ENCODE measurements at places on chromosomes 5 and 9. TPM values are rescaled to one million over a fixed set of nuclear protein-coding genes. Genes with fewer than 3 reads are reported as not detected.

Gene JAKMIP2
- total RNA-seq, result 56.3 TPM

Gene TAL2
- 13.5 TPM for total RNA-seq

Gene MSMP
- total RNA-seq, result 0.41 TPM

DNA sequence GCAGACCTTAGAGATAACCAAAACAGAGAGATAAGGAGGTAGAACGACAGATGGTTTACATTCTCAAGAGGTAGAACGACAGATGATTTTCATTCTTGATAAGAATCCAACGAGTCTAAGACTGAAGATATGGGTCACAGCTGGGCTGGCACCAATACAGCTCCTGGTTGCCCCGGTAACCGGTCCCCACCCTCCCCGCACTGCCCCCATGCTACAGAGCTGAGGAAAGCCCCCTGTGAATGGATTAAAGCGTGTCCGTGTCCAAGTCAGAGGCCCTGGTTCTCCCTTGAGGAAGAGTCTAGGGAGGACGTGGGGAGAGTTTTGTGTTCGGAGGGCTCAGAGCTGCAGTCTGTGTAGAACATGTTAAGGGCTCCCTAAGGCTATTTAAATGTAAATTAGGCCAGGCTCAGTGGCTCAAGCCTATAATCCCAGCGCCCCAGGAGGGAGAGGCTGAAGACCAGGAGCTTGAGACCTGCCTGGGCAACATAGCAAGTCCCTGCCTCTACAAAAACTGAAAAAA lies 8.1 kb downstream of the IDNK start:
- DNase-seq, result no peak

DNA sequence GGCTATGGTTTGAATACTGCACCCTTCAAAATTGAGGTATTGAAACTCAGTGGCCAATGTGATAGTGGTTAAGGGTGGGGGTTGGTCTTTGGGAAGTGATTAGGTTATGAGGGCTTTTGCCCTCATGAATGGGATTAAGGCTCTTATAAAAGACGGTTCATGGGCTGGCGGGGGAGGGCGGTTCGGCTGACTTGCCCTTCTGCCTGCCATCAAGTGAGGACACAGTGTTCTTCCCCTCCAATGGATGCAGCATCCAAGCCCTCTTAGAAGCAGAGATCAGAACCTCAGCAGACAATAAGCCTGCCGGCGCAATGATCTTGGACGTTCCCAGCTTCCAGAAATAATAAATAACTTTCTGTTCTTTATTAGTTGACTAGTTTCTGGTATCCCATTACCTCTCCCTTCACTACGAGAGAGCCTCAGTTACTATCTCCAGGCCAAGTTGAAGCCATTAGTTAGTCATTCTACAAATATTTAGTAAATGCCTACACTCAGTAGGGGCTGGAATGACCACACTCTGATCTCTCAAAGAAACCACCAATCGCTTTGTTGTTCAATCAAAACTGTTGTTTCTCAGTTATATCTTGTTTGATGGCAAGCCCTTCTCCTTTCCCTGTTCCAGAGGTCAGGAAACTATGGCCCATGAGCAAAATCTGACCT lies 219.3 kb downstream of the TSSK1B start:
- DNase-seq, result no peak

- no peak for DNase-seq
These were observed 75.9 kb downstream of the COL27A1 start for GRCh38 chr9:114231273-114231672.

DNA sequence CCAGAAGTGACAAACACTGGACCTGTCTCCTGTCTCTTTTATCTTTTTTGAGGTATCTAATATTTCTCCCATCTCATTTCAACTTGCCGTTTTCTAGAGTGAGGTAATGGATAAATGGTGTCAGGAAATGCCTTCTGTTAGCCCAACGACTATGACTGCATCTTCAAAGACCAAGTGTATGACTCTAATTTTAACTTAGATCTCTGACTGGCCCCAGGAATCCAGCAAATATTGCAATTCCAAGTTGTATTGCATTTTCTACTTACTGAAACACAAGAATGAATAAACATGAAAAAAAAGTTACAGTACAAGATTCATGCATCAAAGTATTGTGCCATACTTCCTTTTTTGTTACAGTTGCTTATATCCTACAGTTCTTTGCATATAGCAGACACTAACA lies 26.3 kb downstream of the SLC28A3 start:
- DNase-seq, result no peak

GRCh38 chr5:124468671-124469411 lies 277.6 kb downstream of the ZNF608 start:
- no peak for DNase-seq

DNA sequence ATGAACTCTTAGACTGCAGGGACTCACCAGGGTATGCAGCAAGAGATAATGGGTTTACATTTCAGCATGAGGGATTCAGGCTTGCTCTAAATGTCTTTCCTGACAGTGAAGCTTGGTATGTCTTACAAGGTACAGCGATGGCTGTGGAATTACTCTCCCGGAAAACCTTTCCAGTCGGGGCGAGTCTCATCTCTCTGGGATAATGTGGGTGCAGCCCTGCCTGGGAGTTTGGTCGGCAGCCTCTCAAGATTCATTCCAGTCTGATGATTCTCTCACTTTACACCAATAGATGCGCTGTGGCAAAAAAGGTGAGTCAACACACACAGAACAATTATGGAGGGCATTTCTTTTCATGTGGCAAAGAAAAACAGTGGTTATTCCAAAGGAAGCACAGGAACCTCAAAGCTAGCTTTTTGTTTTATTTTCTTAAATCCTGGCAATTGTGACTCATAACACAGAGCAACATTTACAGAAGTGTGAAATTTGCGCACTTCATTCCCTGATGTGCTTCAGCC lies 190.3 kb downstream of the DCP2 start:
- DNase-seq, result no peak

DNA sequence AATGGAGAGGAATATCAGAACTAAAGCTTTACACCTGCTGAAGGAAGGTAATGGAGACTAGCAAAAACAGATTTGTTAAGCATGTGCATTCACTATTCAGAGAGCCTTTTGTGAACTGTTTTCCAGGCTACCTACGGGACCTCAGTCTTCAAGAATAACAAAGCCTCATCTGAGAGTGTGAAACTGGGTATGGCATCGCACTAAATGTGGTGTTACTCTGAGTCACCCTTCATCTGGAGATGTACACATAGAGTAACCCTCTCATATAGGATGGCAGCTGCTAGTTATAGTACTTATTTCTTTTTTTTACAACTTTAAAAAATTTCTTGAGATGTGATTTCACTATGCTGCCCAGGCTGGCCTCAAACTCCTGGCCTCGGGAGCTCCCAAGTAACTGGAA lies 306.8 kb downstream of the ZNF608 start:
- DNase-seq, result no peak

- no peak for DNase-seq
These were observed 330.7 kb downstream of the PDE4D start for GRCh38 chr5:59562756-59563389.

DNA sequence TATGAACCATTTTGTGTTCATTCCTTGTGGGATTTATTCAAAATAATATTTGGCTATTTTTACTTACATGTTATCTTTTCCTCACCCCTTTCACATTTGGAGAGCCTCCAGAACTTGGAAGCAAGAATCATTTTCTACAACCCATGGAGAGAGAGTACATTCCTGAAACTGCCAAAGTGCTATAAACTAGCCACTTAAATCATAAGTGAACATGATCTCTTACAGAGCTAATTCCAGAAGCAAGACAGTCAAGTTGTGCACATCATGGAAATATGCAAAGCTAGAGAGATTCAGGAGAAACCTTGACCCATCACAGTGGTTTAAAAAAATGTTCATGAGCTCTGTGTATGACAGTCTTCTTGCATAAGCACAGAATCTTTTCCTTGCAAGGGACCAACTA lies 883.6 kb upstream of the C9orf72 start:
- no peak for DNase-seq

DNA sequence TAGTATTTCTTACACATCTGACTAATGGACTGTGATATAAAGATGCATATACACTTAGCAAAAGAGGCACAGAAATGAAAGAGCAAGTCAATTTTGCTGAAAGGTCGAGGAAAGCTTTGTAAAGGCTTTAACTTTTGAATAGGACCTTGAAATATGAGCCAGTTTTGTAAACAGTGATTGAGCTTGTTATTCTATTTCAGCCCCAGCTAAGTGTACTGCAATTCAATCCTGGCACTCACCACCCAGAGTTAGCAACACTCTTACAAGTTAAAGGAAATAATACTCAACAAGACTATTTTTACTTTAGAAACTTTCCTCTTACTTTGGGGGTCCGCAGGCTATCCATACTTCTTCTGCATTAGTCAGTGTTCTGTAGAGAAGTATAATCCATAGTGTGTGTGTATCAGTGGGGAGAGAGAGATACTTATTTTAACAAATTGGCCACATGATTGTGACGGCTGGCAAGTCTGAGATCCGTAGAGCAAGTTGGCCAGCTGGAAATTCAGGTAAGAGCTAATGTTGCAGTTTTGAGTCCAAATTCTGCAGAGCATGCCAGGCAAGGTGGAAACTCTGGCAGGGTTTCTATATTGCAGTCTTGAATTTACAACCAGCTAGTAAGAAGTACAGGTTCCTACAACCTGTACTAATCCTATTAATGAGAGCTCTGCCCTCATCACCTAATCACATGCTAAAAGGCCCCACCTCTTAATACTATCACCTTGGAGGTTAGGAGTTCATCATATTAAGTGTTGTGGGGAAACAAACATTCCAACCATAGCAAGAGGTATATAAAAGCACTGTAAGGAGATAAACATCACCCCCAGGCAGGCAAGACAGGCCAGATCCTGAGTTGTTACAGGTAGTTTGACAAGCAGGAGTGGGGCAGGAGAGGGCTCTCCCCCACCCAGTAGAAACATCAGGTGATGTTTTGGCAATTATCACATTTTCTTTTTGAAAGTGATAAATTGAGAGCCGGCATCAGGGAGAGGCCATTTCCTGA lies 33.6 kb downstream of the IL7R start:
- DNase-seq, result no peak

DNA sequence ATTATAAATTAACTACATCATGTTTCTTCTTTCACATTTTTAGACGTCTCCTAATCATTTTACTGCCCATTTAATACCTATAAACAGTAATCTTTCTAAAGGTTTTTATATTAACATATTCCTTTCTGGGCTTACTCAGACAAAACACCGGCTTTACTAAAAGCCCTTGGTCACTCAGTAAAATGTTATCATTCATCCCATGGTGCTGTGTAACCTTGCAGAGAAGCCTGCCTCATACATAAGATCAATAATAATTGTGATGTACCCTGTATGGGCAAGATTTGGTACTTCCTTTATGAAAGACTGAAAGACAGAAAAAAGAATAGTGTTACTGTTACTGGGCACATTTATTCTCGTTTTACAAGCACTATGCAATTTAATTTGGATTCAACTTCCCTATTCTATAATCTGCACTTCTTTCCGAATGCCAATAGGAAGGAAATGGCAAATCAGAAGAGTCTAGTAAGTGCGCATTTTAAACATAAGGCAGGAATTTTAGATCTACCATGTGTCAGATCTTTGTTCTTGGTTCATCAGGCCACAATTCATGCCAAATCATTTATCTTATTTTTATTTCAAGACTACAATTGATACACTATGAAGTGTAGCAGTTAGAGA lies 522.2 kb downstream of the CSNK1G3 start:
- no peak for DNase-seq

GRCh38 chr9:125161284-125161918 lies 18.1 kb upstream of the SCAI start:
- no peak for DNase-seq

- no peak for DNase-seq
These were observed 150.7 kb downstream of the ICE1 start for GRCh38 chr5:5572976-5573797.

- no peak for DNase-seq
These were observed 8.0 kb upstream of the REEP5 start for GRCh38 chr5:112930082-112930344.

DNA sequence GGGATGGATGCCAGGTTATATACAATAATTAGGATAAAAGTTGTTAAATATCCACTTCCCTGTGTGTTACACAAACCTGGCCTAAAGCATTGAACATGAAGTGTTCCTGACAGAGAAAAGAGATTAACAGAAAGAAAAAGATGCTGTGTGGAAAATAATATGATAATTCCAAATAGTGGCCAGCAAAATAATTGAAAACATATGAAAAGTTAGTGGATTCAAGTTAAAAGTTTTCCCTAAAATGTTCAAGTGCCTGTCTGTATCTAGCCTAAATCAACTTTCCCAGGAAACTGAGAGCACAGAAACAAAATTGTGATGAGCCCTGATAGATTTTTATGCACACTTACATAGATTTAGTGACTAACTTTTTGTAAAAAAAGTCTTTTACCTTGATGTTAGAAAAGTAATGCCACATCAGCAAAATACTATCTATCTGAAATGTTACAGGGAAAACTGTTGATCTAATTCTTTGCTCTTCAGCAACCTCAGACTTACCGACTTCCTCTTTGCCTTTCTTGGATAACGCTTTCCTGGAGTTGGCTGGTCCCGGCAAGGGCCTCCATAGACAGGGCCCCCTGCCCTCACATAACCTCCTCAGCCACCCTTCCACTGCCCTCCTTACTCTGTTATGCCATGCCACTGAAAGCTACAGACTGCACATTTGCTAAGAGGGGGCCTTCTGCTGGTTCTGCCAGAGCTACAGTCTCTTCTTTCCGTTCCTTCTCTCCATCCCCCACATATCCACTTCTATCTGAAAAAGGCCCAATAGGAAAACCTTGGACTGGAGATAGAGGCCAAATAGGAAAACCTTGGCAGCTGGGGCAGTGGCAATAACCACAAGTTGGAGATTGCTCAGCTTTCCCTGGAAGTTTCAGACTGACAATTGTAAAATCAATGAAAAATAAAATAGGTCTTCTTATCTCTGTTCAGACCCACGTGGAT lies 44.4 kb downstream of the ZNF474 start:
- no peak for DNase-seq

DNA sequence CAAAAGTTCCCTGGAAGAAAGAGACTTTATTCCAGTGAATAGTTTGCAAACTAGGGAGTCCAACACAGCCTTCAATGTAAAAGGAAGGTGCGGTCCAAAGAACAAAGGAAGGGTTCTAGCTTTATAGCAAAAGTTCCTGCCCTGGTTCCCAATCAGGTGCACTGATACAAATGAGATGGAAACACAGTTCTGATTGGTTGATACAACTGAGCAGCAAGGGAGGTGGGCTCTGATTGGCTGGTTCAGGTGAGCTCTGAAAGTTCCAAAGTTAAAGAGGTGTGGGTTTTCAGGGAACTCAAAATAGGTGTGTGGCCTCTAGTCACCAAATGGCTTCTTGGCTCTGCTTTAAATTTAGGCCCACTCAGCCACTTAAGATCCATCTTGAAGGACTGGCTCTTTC lies 43.1 kb downstream of the P4HA2 start:
- DNase-seq, result no peak

GRCh38 chr9:132919614-132920268 lies 24.7 kb downstream of the TSC1 start:
- DNase-seq, result no peak

Data from frontal cortex (tissue), 4 donors.